NCI-H1930 (cell line): ENCODE measurements at places on chromosomes 6 and 20.

- DNase-seq, result no peak
Measured at GRCh38 chr20:22861231-22861980, 173.7 kb upstream of the SSTR4 start.

DNA sequence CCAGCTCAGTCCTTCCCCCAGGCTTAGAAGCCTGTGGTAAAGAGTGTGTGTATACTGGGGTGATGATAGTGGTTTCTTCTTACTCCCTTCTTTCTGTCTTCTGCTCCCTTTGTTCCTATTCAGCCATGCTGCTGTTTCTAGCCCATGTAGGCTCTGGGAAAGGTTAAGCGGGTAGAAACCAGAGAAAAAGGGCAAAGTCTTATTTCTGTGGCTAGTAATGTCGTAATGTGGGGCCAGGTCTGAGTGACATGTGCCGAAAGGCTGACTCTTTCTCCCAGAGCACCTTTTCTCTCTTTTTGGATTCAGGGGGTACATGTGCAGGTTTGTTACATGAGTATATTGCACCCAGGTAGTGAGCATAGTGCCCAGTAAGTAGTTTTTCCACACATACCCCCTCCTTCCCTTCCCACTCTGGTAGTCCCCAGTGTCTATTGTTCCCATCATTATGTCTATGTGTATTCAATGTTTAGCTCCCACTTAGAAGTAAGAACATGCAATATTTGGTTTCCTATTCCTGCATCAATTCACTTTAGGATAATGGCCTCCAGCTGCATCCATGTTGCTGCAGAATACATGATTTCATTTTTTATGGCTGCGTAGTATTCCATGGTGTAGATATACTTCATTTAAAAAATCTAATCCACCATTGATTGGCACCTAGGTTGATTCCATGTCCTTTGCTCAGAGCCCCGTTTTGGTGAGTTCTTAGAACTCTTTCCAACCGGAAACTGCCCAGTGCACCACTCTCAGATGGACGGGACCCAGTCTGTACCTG, 74.3 kb downstream of the EFHC1 start:
- DNase-seq, result no peak

- no peak for DNase-seq
Measured at GRCh38 chr20:4887586-4887985, 113.7 kb downstream of the SLC23A2 start.

DNA sequence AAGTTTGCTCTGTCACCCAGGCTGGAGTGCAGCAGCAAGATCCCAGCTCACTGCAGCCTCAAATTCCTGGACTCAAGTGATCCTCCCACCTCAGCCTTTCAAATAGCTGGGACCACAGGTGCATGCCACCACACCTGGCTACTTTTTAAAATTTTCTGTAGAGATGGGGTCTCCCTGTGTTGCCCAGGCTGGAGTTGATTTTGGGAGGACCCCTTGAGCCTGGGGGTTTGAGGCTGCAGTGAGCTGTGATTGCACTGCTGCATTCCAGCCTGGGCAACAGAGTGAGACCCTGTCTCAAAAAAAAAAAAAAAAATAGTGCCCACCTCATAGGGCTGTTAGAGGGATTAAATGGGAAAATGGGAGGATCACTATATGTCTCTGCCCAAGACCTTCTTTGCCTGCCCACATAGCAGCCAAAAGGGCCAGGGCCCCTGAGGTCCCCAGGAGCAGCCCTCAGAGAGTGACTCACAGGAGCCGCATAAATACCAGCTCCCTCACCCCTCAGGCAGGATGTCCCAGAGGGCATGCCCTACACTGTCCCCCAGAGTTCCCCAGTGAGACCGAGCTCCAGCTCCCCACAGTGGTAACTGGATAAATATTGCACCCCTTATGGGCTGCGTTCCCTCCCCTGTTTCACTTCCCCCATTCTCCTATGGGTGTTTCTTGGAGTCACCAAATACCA, 11.7 kb upstream of the MDGA1 start:
- no peak for DNase-seq

DNA sequence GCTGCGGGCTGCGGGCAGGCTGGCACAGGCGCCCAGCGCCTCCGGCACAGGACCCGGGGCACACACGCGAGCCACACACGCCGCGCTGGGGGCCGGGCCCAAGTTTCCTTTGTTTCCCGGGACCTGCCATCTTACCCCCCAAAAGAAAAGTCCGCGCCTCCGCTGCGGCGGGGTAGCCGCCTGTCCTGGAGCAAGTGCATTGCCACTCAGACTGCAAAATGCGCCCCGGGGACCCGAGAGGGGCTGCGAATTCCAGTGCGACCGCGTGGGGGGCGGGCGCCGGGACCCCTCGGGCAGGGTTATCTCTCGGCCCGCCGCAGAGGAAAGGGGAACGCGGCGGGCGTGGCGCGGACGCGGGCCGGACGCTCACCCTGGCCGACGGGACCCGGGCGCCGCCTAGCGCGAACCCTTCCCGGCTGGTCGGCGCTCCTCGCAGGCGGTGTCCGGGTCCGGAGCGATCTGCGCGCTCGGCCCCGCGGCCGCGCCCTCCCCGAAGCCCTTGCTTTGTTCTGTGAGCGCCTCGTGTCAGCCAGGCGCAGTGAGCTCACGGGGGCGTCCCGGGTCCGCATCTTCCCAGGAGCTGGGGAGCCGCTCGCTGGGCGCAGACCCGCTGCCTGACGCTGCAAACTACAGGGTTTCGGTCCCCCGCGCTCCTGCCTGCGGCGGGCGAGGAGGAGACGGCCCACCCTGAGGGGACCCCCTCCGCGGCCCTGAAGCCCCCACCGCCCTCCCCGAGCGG, 639 bp upstream of the CD24 start:
- DNase-seq, result peak; percentile 53

DNA sequence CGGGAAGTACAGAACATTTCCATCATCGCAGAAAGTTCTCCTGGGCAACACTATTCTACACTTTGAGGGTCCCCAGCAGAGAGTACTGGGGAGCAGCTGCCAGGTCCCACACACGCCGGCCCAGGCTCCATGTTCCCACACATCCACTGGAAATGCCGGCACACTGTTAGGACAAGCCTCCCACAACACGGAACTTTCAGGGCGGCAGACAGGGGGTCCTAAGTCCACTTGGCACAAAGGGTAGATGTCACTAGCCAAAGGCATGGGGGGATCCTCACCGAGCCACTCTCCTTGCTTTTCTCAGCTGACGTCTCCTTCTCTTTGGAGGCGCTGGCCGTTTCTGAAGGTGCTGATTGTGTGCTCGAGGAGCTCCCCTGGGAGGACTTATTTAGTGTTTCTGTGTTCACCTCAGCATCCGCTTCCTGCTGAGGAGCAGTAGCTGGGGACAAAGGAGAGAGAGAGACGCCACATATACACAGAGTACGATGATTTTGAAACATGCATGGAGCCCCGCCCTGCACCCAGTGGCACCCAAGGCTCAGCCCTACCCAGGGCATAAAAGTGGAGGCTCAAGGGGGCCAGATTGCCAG, 135.4 kb downstream of the ZMYND8 start:
- DNase-seq, result no peak

DNA sequence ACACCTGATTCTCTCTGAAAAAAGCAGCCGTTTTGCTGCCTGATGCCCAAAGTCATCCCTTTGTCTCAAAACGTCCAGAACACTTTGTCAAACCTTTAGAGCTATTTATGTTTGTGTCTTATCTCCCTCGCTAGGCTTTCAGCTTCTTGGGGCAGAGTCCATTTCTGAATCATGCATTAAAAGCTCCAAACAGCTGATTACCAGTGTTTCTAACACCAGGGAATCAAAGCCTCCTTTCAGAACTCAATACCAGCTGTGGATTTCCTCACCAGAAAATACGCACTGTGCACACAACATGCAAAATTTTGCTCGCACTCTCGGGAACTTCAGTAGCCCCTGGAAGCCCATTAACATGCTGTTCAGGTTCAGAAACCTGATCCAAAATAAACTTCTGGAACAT, 333.3 kb downstream of the HACE1 start:
- DNase-seq, result no peak

DNA sequence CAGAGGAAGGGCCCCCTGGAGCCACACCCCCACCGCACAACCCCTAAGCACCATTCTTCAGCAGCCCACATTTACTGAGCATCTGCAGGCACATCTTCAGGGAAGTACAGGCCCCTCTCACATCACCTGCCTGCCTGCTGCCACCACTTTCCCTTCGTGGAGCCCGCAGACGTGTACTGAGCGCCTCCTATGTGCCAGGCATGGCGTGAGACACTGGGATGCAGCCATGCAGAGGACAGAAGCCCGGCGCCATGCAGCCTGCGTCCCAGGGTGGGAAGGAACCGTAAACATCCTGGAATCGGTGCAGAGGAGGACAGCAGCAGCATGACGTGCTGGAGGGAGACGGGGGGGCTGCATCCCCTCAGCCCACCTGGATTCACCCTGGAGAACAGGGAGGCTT, 78.1 kb downstream of the GRM4 start:
- no peak for DNase-seq

DNA sequence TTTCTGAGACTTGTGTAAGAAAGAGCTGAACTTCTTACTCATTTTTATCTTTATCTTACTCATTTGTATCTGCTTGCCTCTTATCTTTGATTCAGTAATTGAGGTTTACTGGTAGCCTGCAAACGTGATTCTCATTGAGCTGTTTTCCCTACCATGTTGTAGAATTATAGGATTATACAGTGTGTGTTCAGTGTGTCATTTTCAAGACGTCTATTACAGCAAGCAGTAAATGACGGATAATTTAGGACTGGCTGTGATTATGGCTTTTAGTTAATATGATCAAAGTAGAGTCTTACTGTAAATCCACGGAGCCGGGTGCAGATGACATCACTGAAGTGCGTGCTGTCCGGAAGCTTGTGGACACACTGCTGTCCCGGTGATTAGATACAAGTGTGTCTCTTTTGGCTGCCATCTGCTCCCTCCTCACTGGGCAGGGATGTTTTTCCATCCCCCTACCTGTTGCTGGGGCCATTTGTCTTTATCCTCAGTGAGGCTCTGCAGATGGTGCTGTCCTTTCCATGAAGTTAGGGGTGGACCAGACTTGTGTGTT, 6.0 kb downstream of the NELFCD start:
- no peak for DNase-seq

GRCh38 chr6:139050770-139051313, 22.3 kb downstream of the ABRACL start:
- no peak for DNase-seq
